Mucosa of descending colon (tissue), 3 donors: ENCODE measurements at places on chromosomes 16 and 17. TPM values are rescaled to one million over a fixed set of nuclear protein-coding genes. Genes with fewer than 3 reads are reported as not detected.

UTS2R gene
- not detected for total RNA-seq

FOXL1 gene
- total RNA-seq = 2.4 TPM

TEFM gene
- 16.3 TPM for total RNA-seq

RGS9 gene
- total RNA-seq = 8.7 TPM

- no peak for DNase-seq
These were observed 2.5 kb downstream of the GPRC5B start for GRCh38 chr16:19882186-19882585.

DNA sequence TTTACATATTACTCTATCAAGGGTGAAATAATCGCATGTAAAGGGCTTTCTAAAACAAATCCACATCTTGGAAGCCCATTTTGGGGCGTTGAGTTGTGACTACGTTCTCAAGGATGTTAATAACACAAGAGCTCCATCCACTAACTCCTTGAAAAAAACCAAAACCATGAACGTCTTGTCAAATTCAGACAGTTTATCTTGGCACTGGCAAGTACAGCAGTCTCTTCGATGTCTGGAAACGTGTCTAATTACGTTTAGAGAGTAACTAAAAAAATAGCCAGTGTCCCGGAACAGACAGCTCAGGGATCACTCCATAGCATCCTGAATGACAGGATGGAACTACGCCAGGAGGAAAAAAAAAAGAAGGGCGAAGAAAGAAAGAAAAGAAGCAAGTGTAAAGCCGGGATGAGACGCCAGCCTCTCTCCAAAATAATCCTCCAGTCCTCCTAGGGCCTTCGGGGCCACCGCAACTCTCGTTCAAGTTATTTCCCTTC is 954 bp downstream of the MYO1D start:
- no peak for DNase-seq

- no peak for DNase-seq
These were observed 29.2 kb upstream of the LITAF start for GRCh38 chr16:11615748-11616447.

GRCh38 chr17:7930841-7931631 is 710 bp downstream of the TRAPPC1 start:
- DNase-seq = no peak

GRCh38 chr16:79582789-79583188 is 17.7 kb downstream of the MAF start:
- DNase-seq = no peak

- no peak for DNase-seq
These were observed 167.9 kb upstream of the ZFHX3 start for GRCh38 chr16:73215678-73216377.

GRCh38 chr17:69320210-69320907 is 6.6 kb downstream of the ABCA5 start:
- DNase-seq = no peak

- DNase-seq = no peak
These were observed 52.6 kb downstream of the COX10 start for GRCh38 chr17:14121952-14122351.

- DNase-seq = peak; percentile 64
These were observed 4.1 kb downstream of the PDF start for GRCh38 chr16:69326172-69326873.

GRCh38 chr17:54259476-54259875 is 436.7 kb downstream of the KIF2B start:
- DNase-seq = no peak

GRCh38 chr16:46736695-46737094 is 11.4 kb downstream of the MYLK3 start:
- no peak for DNase-seq
